Stimulated activated CD4-positive, alpha-beta T cell treated with anti-CD3 and anti-CD28 coated beads, Interleukin-12 subunit alpha, Interleukin-12 subunit beta, amount 100 ng/mL, for 24 hours (primary cell): ENCODE measurements at places on chromosomes 1 and 21.

- no peak for DNase-seq
Observed at GRCh38 chr1:87435484-87435883, 106.8 kb downstream of the LMO4 start.

DNA sequence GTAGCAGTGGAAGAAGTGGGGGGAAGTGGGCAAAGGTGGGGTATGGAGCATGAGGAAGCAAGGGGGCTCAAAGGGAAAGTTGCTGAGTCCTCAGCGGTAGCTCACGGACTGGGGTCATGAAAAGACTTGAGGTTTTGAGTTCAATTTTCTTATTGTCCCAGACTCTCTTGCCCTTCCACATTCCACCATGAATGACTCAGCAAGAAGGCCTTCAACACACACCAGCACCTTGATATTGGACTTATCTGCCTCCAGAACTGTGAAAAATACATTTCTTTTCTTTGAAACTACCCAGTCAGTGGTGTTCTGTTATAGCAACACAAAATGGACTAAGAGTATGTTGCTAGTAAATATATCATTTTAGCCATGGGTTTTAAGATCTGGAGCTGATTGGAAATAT lies 17.3 kb upstream of the RHBDL2 start:
- DNase-seq = no peak

DNA sequence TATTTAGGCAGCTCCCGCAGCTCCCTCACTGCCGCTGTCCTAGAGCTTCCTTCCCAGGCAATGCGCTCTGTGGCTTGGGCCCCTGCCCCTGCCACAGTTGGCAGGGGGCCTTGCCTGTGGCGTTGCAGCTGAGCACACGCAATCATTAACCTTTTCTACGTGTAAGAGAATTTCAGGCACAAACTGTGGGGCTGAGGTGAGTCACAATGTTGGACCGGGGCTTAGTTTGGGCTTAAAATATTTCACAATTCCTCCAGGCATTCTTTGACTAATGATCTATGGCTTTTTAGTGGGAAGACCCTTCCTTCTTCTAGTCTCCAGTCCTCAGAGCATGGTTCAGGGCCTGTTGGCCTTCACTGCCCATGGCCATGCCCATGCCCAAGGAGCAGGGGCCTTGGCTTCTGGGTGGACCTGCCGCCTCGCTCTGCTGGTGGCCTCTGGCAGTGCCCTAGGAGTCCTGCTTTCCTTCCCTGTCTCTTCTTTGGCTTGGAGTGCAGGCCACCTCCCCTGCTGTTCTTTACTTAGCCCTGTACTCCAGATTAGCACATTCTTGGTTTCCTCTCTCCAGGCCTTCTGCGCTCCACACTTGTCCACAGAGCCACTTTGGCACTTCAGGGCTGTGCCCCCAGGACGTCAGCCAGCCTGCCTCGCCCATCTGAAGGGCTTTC lies 39.2 kb downstream of the MAPKAPK2 start:
- DNase-seq = no peak

- no peak for DNase-seq
Observed at GRCh38 chr1:228004331-228004855, 2.4 kb upstream of the WNT3A start.

- no peak for DNase-seq
Observed at GRCh38 chr1:67769633-67770256, 63.5 kb downstream of the GNG12 start.
